ENCODE measurements at places on chromosomes 1 and 21. TPM values are rescaled to one million over a fixed set of nuclear protein-coding genes. Genes with fewer than 3 reads are reported as not detected.

AK4 gene
- total RNA-seq: 40.1 TPM

ETV3L gene
- not detected for total RNA-seq

- no peak for DNase-seq
These were observed 6.3 kb downstream of the TSNAX start for GRCh38 chr1:231534703-231535159.

GRCh38 chr1:201184307-201185122, 6.1 kb upstream of the IGFN1 start:
- peak; percentile 53 for DNase-seq

- DNase-seq: no peak
These were observed 37.3 kb upstream of the ARHGEF16 start for GRCh38 chr1:3417082-3417739.

DNA sequence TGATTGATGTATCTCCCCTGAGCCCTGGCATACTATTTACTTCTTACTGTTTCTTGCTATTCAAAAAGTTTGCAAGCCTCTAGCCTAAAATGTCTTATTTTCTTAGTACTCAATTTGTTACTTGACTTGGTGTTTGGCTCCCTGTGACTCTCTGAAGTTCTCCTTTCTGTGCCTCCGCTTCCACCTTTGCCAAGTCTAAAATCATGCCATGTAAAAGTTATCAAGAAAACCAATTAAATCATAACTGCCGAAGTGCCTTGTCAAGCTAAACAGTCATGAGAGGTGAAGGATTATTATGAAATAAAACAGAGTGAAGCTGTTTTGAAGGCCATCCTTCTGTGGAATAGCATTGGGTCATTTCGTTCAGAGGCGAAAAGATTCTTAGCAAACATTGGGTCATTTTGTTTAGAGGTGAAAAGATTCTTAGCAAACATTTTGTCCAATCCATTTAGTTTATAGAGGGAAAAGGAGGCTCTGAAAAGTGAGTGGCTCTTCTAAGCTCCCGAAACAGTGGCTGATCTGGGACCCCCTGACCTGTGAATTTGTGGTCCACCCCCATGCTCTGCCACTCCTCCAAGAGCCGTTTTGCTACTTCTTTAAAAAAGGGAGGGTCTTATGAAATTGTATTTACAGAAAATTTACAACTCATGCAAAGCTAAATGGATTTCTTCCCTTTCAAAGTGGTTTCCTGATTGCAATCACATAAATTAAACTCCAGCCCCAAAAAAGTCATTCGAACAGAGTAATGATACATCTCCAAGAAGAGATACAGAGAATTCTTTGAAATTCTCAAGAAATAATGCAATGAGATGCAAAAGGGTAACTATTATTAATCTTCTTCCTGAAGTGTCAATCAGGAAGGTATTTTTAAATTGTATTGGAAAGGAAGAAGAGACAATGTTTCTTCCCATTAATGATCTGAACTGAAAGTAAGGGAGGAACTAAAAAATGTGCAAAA, 141.4 kb downstream of the RUNX1 start:
- no peak for DNase-seq

DNA sequence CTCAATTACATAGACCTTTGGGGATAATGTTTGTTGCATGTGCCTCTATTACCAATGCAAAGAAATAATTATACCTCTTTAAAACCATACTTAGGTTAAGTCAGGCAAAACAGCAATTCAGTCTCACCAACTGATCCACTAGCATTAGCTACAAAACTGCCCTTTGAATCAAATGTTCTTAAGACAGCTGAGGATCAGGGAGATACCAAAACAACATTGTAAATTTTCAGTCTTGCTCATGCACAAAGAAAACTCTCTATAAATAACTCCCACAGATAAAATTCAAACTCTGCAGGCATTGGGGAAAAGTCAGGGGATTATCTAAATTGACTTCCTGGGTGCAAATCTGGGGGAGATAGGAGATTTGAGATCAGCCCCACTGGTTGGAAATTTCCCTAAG, 100.9 kb upstream of the DPT start:
- DNase-seq: no peak

Data from testis (tissue), 5 donors.